ENCODE measurements at places on chromosomes 5 and 9.

- DNase-seq, result no peak
These were observed 112.7 kb upstream of the CLINT1 start for GRCh38 chr5:157971571-157972216.

DNA sequence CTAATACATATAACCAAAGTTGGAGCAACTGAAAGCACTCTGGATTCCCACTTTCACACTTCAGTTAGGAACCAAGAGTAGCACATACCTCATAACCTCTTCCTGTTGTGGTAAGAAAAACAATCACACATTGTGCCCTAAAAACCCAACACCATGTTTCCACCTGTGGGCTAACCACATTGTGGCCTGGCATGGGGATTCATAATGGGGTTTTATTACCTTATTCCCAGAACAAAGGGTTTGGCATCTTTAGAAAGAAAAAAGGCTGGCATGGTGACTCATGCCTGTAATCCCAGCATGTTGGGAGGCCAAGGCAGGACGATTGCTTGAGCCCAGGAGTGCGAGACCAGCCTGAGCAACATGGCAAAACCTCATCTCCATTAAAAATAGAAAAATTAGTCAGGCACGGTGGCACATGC, 60.6 kb downstream of the HSD17B3 start:
- no peak for DNase-seq

GRCh38 chr5:98365126-98365525, 408.3 kb upstream of the RGMB start:
- no peak for DNase-seq

DNA sequence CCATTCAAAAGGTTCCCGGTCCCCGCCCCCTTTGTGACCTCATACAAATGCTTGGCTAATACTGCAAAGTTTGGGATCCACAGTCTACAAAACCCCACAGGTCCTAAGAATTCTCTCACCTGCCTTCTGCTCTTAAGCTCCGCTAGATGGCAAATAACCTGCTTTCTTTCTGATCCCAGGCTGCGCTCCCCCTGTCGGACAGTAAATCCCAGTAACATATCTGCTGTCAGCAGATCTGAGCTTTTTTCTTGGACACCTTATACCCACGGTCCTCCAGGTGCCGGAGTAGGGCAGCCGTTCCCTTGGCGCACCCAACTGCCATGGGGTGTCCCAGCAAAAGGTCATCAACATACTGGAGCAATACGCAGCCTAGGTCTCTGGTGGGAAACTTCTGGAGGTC, 39.0 kb upstream of the PPP1R26 start:
- DNase-seq, result no peak

DNA sequence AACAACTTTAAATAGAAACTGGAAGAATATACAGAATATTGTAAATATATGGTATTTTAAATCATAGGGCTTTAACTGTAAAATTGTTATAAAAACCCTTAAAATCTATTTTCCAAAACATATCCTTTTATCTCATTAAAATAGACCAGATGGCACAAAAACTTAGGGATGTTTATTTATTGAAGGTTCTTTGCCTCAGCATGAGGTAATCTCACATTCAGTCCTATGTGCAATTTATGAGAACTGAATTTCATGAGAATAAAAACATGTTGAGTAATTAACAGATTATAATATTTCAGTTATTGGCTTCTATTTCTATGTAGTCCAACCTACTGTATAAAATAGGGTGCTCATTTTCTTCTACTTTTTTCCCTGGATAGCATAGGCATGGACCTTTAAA, 329.2 kb upstream of the PRR16 start:
- no peak for DNase-seq

GRCh38 chr5:32508806-32509805, 64.6 kb upstream of the ZFR start:
- no peak for DNase-seq

GRCh38 chr5:55344392-55344992, 36.7 kb downstream of the MTREX start:
- DNase-seq, result no peak

DNA sequence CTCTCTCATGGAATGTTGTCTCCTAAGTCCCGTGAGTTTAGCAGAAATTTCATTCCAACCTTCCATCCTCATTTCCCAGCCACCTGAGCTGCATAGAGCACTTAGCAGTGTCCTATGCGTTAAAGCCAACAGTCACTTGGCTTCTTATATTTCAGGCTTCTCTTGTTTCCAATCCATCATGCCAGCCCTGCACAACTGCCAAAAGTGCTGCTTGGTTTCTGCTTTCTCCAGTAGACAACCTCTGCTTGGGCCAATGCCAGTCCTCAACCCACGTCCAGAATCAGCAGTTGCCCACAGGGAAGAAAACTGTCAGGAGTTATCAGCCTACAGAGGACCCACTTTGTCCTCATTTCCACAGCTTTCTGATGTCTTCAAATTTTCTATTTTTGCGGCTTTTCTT, 42.5 kb downstream of the KCNIP1 start:
- DNase-seq, result no peak

DNA sequence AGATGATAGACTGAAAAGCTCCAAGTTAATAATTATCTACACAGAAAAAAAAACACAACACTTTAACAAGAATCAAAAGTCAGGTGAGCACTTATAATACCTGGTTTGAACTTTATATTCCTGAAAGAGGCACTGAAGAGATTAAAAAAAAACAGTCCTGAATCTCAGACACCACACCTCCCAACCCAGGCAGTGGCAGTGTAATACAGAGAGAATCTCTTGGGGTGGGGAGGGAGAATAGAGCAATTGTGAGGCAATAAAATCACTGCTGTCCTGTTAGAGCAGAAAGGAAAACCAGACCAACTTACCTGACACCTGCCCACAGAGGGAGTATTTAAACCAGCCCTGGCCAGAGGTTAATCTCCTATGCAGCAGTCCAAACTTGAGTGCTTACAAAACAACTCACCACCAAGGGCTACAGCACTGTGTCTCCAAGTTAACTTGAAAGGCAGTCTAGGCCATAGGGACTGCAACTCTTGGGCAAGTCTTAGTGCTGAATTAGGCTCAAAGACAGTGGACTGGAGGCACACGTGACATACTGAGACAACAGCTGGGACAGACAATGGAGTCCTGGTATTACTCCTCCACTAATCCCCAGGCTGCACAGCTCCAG, 54.2 kb downstream of the SLCO4C1 start:
- DNase-seq, result no peak

- DNase-seq, result no peak
These were observed 30.9 kb downstream of the NTNG2 start for GRCh38 chr9:132192728-132193127.

DNA sequence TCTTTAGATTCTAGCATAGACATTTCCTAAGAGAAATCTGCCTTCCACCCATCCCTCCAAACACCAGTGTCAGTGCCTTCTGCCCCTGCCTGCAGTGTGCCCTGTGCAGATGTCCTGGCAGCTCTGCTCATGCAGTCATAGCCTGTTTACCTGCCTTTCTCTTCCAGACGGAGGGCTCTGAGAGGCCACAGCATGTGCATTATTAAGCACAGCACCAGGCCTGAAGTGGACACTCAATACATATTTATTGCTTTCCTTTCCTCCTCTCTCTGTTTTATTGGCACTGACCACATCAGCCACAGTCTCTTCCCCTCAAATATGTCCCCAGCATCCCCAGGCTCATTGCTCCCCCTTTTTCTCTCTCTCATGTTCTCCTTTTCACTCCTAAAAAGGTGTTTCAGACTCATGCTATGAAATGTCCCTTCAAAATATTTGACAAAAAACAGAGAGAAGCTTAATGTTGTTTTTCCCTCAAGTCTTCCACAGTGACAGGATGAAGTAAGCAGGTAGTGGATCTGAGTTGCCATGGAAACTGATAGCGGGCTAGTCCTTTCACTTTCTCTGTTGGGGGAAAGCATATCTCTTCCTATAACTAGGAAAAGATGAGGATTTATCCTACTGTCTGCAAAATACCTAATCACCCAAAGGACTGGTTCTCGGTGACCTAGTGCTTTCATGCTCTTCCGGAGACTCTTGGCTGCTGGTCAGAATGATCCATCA, 100.9 kb downstream of the ATP10B start:
- DNase-seq, result no peak

DNA sequence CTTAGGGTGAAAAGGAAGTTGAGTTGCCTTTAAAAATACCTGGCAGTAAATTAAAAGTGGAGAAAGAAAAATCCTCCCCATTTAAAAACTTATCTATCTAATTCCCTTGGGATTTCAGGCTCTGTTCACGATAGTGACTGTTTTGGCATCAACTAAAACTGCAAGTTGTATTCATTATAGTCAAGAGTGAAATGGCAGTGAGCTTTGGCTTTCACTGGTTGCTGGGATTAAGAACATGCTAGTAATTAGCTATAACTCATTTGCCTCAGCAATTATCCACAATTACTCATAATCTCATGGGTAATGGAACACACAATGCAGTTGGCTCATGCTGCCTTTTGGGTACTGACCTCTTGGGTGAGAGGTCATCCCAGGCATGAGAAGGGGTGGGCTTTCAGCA, 250.1 kb downstream of the GAS1 start:
- DNase-seq, result no peak

DNA sequence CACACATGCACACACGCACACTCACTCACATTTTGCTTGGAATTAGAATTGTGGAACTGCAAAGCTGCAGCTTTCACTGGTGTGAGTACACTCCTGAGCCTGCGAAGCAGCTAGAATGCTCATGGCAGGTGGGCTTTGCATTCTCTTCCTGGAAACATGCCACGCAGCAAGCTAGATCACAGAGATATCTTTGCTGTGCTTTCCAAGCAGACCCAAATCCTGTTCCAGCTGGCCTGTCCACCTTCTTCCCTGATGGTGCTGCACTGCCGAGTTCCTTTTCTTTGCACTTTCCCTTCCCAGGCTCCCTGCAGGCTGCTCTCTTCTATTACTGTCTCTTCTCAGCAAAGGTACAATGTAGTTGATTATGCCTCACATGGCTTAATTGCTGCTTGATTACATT, 92.7 kb upstream of the CKMT2 start:
- DNase-seq, result no peak

DNA sequence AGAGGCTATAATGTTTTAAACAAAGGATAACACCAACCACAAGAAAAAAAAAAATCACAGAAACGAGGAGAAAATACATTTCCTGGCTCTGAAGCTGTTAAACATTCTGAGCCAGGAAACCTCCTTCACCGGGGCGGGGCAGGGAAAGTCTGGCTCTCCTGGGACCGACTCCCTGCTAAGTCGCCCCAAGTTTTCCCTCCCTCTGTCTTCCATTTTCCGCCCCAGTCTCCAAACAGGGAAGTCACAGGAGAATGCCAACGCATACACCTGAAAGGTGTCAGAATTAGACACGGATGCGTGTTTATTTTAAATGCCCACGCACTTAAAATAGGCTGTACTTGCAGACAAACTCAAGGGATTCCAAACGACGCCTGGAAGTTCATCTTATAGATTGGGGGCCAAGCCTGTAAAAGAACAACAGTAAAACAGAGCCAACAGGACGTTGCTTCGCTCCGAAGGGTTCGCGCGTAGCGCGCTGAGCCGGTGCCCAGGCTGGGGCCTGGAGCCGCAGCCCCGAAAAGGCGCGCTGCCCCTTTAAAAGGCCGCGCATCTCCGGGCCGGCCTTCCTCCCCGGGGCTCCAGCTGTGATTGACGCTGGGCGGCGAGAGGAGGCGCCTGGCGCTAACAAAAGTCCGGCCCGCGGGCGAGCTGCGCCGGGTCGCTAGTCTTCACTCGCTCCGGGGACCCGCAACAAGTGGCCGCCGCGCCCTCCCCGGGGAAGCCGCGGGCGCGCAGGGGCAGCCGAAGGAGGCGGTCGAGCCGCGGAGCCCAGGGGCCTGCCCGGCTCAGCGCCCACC, at the start of gene FBXL7:
Gene FBXL7 (plus strand): TSS at position 653 of the 797 bp plus-strand sequence.
- no peak for DNase-seq

- no peak for DNase-seq
These were observed 68.4 kb downstream of the RAD23B start for GRCh38 chr9:107351382-107352045.

DNA sequence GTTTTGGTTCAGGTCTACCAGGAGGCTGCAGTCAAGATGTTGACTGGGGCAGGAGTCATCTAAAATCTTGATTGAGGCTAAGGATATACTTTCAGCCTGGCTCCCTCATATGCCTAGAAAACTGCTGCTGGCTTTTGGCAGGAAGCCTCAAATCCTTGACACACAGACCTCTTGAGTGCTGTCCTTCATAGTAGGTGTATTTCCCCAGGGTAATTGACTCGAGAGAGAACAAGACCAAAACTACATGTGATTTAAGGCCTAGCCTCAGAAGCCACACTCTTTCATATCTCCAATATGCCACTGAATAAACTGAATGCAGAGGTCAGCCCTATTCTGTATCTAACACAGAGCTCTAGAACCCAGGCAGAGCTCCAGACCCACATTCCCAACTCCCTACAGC, 402.3 kb upstream of the ADAMTS16 start:
- no peak for DNase-seq

DNA sequence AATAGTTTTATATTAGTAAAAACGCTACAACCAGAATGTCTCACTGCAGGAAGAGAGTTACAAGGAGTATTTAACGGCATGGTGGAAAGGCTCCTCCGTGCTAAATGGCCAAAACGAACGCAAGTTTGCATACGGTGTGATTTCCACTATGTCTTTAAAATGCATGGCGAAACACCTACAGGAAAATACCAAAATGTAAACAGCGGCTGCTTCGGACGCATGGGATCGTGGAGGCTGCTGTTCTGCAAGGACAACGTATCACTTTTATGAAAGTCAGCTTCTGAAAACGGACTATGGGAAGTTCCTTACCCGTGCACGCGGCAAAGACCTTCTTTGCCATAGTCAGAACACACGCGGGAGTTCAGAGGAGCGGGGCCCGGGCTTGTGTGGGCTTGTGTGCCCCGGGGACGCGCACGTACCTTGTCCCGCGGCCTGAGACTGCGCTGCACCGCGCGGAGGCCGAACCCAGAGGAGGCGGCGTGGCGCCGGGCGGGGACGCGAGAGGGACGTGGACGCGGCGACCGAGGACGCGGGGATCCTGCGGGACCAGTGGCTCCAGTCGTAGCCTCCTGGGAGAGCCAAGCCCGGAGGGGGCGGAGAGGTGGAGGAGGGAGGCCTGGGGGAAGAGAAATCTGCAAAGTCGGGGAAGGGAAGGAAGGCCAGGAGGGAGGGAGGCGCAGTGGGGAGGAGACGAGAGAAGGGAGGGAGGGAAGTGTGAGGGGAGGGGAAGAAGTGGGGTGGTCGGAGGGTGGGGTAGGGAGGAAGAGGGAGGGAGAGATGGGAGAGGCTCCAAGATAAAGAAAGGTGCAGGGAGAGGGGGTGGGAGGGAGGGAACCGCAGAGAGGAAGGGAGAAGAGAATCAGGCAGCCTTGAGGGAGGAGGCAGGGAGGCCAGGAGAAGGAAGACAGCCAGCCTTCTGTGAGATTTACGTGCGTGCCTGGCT, at the start of gene CMBL:
Gene CMBL (minus strand): TSS at position 697 of the 943 bp plus-strand sequence. CDS start 17,140 bp downstream, outside the sequence.
- DNase-seq, result no peak

DNA sequence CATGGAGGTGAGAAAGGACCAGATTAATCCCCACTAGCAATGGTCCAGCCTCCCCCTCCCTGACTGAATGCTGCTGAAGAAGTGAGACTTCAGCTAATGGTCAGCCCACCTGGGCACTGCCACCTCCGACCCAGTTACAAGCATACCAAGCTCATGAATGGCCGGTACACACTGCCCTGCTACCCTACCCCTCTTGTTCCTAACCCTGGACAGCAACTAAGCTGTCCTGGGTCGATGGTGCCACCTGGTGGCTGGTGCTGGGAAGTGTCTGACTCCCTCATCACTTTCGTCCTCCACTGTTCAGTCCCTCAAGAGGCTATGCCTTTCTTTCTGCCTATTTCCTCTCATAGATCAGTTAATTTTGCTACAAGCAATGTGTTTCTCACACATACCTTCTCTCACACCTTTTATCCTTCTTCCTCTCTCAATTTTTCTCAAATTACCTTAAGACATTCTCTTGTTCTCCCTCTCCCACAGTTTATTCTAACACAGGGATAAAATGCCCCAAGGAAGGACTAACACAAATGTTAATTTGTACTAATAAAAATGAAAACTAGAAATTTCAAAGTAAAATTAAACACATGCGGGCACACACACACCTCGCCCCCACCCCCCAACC, 42.4 kb downstream of the PAX5 start:
- no peak for DNase-seq
